ENCODE measurements at places on chromosomes 2 and 18.

- DNase-seq = no peak
Measured at GRCh38 chr2:172031536-172031935, 31.8 kb downstream of the METAP1D start.

DNA sequence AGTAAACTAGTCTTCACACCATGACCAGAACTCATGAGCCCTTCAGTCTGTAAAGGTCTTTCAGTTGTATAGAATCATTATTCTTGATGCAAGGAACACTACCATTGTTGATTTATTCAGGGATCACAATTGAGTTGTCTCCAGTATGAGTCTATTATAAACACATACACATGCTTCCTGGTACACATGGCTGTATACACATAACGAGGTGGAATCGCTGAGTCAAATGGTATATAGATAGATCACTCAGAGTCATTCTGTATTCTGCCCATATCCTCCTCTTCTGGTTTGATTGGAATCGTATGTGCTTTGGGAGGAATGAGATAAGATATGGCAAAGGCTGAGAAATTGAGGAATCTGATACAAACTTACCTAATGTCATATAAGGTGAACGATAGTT lies 216.0 kb downstream of the UBE2E3 start:
- no peak for DNase-seq

- DNase-seq = peak; percentile 95
Measured at GRCh38 chr2:241540771-241541561, 17.6 kb upstream of the BOK start.

DNA sequence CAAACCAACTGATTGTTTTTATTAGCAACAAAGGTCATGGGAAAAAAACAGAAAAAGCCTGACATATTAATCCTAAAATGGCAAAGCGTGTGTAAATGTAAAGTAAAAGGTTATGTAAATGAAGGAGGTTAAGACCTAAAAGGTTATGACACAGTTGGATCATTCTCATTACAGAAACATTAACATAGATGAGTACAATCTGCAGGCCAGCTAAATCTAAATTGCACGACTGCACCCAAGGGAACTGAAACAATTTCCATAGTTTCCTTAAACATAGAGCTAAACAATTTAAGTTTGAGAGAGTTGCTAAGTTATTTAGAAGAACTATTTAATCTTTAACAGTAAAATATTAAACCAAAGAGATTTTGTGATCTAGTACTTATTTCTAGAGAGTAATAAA lies 151.6 kb upstream of the UBE2E3 start:
- DNase-seq = no peak

GRCh38 chr2:233338812-233339368 lies 15.4 kb upstream of the DGKD start:
- no peak for DNase-seq

DNA sequence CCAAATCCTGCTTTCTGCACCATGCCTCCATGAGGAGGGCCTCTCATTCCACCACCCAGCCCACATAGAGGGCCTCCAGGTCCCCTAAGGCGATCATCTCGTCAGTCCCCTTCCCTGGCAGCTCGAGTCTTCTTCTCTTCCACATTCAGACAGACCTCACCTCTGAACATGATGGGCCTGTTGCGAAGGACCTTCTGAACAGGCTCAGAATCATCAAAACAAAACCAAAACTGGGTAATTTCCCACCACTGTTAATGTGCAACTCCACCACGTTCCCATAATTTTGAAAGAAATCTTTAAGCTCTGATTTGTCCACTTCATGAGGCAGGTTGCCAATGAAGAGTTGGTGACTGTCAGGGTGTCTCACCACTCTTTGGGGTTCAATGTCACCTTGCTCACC lies 20.4 kb downstream of the ZRANB3 start:
- no peak for DNase-seq

DNA sequence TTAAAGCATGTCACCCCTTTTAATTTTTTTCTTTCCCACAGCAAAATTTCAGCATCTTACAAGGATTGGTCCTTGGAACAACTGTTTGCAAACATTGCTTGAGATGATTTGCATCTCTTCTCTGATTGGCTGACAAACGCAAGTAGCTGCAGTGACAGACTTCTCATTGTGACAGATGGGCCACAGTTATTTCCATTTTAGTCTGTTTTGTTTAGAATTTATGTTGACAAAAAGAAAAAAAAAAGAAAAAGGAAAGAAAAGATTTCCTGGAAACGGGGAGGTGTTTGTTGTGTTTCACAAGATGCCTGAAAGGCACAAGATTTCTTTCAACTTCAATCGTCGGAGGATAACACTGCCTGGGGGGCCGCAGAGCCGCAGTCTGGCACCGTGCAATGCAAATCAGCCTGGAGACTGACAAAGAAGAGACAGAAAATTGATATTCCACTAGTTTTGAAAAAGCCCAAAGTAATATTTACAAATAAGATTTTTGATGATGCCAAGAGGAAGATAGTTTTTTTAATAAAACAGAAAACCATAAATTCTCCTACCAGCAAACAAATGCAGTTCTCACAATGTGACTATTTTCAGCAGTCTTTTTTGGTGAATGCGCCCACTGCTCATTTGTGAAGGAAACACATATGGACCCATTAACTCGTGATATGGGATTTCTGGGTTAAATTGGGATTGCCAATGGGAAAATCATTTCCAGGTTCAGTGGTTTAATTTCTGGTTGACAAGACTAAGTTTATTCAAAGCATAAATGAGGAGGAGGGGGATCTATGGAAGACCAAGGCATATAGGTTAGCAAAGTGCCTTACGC lies 296.2 kb upstream of the SMIM21 start:
- DNase-seq = no peak

DNA sequence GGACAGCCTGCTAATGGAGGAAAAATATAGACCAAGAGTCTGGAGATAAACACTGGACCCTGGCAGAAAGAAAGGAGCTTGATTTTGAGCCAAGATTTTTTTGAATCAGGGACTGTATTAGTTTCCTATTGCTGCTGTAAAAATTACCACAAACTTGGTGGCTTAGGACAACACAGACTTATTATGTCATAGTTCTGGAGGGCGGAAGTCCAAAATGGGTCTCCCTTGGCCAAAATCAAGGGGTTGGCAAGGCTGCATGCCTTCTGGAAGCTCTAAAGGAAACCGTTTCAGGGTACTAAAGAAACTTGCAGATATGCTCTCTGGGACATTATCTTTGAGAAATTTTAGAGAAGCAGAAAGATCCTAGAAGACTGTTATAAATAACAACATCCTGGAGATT lies 140.1 kb downstream of the BABAM2 start:
- DNase-seq = no peak
